ENCODE measurements at places on chromosomes 7 and 10. TPM values are rescaled to one million over a fixed set of nuclear protein-coding genes. Genes with fewer than 3 reads are reported as not detected.
A peak's percentile ranks its signal among the peaks of the same experiment; 100 is the strongest.

DNA sequence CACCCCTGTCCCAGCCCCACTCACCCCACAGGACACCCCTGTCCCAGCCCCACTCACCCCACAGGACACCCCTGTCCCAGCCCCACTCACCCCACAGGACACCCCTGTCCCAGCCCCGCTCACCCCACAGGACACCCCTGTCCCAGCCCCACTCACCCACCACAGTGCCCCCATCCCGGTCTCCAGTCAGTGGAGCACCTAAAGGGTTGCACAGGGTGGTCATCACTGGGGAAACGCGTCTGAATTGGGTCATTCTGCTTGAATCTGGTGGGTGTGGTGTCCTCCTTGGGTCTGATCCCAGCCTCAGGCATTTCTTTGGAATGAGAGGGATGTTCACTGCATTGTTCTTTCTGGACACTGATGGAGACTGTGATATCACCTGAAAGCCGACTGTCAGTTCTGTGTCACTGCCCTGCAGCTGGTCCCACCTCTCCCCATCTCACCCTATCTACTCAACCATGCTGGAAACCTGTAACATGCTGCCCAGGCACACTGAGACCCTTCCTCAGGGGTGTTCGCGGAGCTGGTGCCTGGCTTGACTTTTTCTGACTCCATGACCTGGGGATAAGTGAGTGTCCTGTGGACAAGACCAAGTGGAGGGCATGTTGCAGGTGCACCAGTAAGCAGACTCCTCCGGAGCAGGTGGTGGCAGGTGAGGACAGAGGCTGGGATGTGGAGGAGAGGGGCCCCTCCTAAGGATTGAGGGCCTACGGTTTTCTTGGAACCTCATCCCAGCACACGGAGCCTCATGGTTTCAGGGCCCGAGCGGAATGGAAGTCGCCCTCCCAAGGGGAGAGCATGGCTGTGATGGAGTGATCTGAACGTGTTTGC is 262.5 kb upstream of the PPP2R2D start:
- no peak for DNase-seq

DNA sequence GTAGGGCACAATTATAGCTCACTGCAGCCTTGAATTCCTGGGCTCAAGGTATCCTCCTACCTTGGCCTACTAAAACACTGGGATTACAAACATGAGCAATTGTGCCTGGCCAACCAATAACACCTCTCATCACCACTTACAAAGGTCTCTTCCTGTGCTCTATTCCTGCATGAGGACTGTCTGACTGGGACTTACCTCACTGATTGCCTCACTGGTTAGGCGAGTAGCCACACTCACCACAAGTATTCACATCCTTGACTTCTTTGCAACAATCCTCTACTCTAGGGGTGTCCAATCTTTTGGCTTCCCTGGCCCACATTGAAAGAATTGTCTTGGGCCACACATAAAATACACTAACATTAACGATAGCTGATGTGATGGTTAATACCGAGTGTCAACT is 22.6 kb upstream of the PDIA4 start:
- DNase-seq = no peak

GRCh38 chr10:52979295-52979990 is 206.9 kb upstream of the MBL2 start:
- no peak for DNase-seq

DNA sequence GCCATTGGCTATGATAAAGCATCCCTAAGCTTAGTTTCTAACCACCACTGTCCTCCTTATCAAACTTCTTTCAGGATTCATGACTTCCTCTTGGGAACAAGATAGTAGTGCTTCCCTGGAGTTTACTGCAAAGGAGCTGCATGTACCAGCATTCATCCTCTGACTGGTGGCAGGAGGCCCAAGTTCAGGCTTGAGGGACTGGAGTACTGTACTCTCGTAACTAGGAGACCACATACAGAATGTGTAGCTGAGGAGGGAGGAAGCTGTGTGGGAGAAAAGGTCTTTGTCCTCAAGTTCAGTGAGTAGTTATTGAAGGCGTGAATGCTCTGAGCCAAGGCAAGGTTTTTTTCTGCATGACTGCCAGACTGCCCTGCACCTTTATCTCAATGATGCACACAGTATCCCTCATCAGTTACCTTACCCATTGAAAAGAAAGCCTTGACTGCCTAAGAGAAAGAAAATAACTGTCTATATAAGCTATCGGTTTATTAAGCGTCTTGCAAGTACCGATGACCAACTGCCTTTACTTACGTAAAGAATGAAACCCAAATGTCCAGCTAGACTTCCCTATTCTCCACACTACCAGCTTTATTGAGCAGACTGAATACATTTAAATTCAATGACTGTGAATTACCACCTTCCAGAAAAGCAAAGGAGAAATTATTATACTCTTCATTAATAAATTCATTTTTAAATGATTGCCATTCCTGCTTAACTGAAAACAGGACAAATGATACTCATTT is 12.8 kb downstream of the SCRN1 start:
- DNase-seq = peak; percentile 84

GRCh38 chr10:20202337-20202736 is 386.1 kb downstream of the PLXDC2 start:
- DNase-seq = no peak

GRCh38 chr7:133702960-133703359 is 424.2 kb upstream of the LRGUK start:
- no peak for DNase-seq

DNA sequence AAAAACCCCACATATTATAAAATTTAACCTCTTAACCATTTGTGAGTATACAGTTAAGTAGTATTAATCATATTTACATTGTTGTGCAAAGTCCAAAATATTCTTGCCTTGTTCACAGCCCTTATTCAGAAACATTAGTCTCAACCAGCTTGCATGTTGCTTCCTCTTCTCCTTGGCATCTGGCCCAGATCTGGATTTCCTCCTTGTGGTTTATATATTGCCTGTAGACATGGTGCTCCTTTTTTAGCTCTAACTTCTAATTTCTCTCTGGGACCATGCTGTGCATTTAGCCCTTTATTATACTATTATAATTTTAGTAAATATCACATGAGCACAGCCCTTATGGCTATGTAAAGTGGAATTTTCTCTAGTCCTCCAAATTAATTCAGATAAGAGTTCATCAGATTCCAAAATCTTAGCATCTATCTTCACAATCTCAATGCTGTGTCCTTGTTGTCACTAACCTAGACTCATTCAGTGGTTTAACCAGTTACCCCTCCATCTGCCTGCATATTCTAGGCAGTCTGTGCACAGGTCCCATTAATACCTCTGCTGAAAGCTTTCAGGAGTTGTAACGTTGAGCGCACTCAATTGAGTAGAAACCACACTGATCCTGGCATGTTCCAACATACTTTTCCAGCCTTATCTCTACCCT is 7.9 kb downstream of the CPED1 start:
- DNase-seq = peak; percentile 94

DNA sequence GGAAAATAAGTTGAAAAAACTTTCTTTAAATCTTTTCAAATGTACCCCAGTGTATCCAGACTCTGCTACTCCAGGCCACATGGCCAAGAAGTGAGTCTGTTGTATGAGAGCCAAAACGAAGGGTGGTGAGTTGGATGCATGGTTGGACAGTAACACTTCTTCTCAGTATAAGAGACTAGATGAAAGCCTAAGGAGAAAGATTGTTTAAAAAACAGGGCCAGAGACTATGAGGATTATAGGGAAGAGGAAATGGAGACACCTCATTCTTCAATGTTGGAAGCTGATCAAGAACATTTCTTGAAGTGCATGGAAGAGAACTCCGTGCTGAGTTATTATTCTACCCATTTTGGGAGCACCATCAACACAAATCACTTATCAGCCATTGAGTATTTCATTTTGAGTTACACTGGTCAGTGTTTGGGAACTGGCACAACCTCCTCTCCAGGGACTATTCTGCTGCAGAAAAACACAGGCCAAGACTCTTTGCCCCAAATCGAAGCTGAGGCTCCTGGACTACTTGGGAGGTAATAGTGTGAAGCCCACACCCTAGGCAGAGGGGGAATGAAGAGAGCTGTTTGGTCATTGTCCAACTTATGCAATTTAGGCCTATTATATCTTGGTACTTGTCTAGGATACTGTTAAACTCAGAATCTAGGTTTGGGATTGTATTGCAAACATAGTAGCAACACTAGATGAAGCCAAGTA is 123.0 kb upstream of the SEC61G start:
- no peak for DNase-seq

GRCh38 chr10:88288320-88289059 is 294.6 kb downstream of the RNLS start:
- no peak for DNase-seq

- no peak for DNase-seq
Observed at GRCh38 chr10:120987359-120987758, 136.2 kb downstream of the WDR11 start.

- DNase-seq = no peak
Observed at GRCh38 chr7:24597014-24597413, 23.8 kb downstream of the PALS2 start.

DNA sequence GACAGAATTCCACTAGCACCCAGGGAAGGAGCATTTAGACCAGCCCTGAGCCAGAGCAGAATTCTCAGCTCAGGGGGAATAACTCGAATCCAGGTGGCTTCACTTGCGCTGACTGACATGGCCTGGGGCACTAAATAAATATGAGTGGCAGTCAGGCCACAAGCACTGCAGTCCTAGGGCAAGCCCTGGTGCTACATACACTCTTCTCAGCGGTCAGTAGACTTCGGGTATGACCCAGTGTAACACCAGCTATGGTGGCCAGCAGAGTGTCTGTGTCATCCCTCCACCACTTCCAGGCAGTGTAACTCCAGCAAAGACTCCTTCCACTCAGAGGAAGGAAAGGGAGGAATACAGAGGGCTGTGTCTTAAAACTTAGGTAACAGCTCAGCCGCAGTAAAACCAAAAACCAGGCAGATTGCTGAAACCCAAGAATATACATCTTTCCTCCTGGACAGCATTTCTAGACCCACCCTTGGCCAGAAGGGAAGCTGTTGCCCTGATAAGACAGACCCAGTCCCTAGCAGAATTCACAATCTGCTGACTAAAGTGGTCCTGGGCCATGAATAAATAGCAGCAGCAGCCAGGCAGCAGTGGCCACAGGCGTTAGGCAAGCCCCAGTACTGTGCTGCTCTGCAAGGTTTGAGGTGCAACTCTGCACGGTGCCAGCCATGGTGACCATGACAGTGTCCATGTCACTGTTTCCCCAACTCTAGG is 77.0 kb downstream of the SNX13 start:
- no peak for DNase-seq

DNA sequence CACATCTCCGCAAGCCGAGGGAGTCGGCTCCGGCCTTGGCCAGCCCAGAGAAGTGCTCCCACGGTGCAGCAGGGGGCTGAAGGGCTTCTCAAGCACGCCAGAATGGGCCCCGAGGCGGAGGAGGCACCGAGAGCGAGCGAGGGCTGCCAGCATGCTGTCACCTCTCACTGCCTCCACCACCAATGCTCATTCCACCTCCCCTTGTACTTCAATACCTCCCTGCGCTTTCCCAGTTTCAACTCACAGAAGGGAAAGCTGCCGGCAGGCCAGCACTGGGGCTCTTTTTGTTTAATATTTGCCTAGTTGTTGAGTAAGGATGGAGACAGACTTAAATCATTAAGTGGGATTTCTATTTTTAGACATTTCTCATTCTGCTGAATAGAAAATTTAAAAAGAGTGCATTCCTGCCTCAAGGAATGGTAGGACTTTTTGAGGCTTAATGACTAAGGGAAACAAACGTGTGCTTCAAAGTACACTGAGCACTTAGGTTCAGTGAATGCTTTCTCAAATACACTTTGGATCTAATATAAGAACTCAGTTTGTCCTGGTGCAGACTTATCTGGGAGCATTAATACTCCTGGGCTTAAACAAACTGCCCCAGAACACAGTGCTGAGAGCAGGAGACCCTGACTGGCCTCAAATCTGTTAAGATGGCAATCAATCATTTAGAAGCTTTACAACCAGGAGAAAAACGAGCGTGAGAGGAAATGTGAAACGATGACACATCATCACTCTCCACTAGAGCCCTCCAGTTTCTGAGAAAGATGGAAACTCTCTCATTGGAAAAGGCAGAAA is 131.2 kb downstream of the RALA start:
- DNase-seq = peak; percentile 76

DNA sequence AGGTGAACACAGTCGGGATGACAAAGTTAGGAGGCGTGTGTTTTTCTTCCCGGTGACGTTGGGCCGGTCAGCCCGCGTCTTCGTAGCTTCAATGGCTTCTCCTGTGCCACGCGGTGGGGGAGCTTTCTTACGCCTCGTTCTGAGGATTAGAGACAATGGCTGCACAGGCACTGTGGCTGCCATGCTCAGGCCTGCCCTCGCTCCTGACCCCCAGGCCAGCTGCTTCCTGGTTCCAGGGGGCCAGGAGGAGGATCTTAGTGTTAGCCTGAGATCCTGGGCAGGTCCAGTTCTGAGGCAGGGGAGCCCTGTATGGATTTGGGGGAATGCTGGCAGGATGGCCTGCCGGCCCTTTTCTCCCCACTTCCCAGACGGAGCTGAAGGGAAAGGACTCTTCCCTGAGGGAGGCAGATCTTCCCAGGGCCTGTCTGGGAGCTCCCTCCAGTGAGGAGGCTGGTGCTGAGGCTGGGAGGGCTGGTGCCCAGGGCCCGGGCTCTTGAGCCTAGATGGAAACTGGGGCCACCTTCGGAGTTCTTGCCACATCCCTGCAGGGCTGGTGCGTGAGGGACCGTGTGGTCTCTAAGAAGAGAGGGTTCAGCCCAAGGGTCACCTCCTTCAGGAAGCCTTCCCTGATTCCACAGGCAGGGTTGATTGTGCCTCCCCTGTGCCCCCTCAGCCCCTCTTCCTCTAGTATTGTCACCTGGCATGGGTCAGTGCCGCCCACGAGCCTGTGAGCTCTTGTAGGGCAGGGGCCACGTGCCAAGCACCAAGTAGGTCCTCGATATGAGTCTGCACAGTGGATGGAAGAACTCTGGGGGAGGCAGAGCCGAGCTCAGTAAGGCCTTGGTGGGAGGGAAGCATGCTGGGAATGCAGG is 101.4 kb downstream of the GRK5 start:
- no peak for DNase-seq

GRCh38 chr10:25263931-25264330 is 89.1 kb downstream of the GPR158 start:
- no peak for DNase-seq

VSTM4 gene
- total RNA-seq = 8.4 TPM

KIF11 gene
- 4.1 TPM for total RNA-seq

OPN4 gene
- 0.48 TPM for total RNA-seq

SPAG6 gene
- 2.6 TPM for total RNA-seq

GIMAP7 gene
- 0.48 TPM for total RNA-seq

PLEKHS1 gene
- 2.2 TPM for total RNA-seq

HMX3 gene
- 2.6 TPM for total RNA-seq
